Fibroblast of pulmonary artery (primary cell): ENCODE measurements at places on chromosomes 12 and 14.
A peak's percentile ranks its signal among the peaks of the same experiment; 100 is the strongest.

DNA sequence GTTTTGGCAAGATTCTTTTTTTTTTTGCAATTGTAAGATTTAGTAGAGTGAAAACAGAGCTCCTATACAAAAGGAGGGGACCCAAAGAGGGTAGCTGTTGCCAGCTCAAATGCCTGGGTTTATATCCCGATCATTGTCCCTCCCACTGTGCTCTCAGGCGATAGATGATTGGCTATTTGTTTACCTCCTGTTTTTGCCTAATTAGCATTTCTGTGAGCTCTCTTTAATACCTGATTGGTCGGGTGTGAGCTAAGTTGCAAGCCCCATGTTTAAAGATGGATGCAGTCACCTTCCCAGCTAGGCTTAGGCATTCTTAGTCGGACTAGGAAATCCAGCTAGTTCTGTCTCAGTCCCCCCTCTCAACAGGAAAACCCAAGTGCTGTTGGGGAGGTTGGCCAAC, 1.9 kb downstream of the EXOC3L4 start:
- DNase-seq = no peak

DNA sequence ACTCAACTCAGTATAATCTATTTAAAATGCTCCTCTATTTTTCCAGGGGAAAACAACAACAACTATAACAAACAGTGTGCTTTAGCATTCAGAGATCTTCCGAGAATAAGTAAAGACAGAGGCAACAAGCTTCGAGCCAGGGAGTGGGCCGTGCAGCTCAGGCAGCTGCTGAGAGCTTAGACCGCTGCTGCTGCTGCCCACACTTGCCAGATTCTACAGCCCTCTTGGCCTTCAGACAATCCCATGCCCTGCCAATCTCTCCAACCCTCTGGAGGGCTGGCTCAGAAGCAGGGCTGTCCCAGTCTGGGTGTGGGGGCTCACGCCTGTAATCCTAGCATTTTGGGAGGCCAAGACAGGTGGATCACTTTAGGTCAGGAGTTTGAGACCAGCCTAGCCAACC, 23.4 kb upstream of the ELK3 start:
- no peak for DNase-seq

GRCh38 chr14:92373336-92373735, 50.4 kb downstream of the SLC24A4 start:
- no peak for DNase-seq

- peak; percentile 7 for DNase-seq
Measured at GRCh38 chr12:98754095-98754494, 109.0 kb downstream of the APAF1 start.

- DNase-seq = peak; percentile 35
Measured at GRCh38 chr12:104462931-104463339, 6.2 kb downstream of the CHST11 start.

- DNase-seq = no peak
Measured at GRCh38 chr12:51635346-51635745, 44.3 kb downstream of the SCN8A start.
